ENCODE measurements at places on chromosomes 7 and 10. TPM values are rescaled to one million over a fixed set of nuclear protein-coding genes. Genes with fewer than 3 reads are reported as not detected.

The C10orf95 gene
- 0.44 TPM for total RNA-seq

The NANOS1 gene
- 3.1 TPM for total RNA-seq

DNA sequence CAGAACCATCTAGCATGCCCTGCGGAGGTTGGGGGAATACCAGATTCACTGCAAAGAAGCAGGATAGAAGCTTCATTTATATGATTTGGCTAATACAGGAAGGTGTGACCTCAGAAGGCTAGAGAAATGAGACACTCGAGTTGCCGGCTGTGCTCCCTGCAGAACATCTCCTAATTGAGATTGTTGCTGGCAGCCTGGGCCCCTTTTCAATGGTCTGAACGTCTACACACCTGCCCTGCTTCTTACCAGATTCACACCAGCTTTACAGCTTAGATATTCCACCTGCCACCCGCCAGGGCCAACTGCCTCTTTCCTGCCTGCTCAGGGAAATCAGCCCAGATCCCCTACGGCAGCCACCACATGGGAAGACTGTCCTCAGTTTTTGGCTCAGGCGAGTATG lies 475.3 kb upstream of the AUTS2 start:
- H3K4me1 ChIP-seq = no peaks in the 10 kb centered on the region
- H3K27ac ChIP-seq = no peak overlapping the region
- H3K36me3 ChIP-seq = no peaks in the 10 kb centered on the region
- H3K4me3 ChIP-seq = no peak overlapping the region

DNA sequence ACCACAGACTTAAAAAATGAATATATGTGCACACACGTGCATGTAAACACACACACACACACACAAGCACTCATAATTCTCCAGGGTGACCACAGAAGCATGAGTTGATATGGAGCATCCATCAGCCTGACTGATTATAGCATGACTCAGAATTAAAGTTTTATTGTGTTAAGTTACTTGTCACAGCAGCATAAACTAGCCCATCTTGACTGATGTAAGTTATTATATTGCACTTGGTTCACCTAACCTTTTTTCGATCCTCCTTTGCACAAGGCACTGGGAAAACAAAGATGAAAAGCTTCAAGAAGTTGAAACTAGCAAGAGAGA lies 18.8 kb upstream of the SLC35G1 start:
- no peak overlapping the region for H3K27ac ChIP-seq
- no peaks in the 10 kb centered on the region for H3K4me1 ChIP-seq
- no peaks in the 10 kb centered on the region for H3K36me3 ChIP-seq
- H3K4me3 ChIP-seq = no peak overlapping the region
- no peaks in the 10 kb centered on the region for H3K27me3 ChIP-seq

- H3K36me3 ChIP-seq = no peaks in the 10 kb centered on the region
- no peak overlapping the region for H3K27ac ChIP-seq
- H3K4me1 ChIP-seq = no peaks in the 10 kb centered on the region
- H3K27me3 ChIP-seq = no peaks in the 10 kb centered on the region
Measured at GRCh38 chr10:51063659-51064535, 10.4 kb upstream of the PRKG1 start.

The HOXA7 gene
- total RNA-seq = not detected

The GBX1 gene
- total RNA-seq = not detected

The NOM1 gene
- 29.1 TPM for total RNA-seq

DNA sequence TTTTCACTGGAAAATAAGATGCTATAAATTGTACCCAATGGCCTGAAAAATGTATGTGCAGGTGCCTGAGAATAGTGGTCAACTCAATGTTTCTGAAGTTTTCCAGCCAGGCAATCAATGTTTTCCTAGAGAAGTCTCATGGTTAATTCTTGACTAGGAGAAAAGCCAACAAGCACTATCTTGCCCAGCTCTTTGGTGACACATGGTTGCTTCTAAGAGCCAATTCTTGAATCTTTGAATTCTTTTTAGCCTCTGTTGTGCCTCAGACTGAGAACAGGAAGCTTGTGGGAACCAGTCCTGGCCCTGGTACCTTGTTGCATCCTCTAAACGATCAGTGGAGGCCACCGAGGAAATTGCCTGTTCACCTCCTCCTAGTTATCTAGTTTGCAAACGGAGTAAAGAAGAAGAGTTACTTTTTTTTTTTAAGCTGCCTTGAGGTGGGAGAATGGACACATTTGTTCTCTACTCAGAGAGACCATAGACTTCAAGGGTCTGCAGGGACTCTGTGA lies 144.0 kb upstream of the MKLN1 start:
- DNase-seq = no peak
- H3K4me3 ChIP-seq = no peak overlapping the region
- H3K4me1 ChIP-seq = peaks cover 3% of the 10 kb centered on the region
- H3K27ac ChIP-seq = no peak overlapping the region
- no peaks in the 10 kb centered on the region for H3K36me3 ChIP-seq

The PHYHIPL gene
- total RNA-seq = 0.48 TPM

GRCh38 chr7:134779741-134780065 lies 269 bp downstream of the CALD1 start:
- no peak for DNase-seq
- H3K27ac ChIP-seq = peak overlapping the region; percentile 63
- H3K4me3 ChIP-seq = peak overlapping the region; percentile 48
- no peaks in the 10 kb centered on the region for H3K36me3 ChIP-seq

The TRDMT1 gene
- total RNA-seq = 21.4 TPM

GRCh38 chr7:18939771-18940592 lies 177.5 kb downstream of the TWIST1 start:
- H3K4me1 ChIP-seq = no peaks in the 10 kb centered on the region
- no peaks in the 10 kb centered on the region for H3K36me3 ChIP-seq
- H3K27ac ChIP-seq = no peak overlapping the region
- no peaks in the 10 kb centered on the region for H3K27me3 ChIP-seq
- no peak overlapping the region for H3K4me3 ChIP-seq

The FAM170B gene
- total RNA-seq = not detected

The TSPAN14 gene
- total RNA-seq = 57.9 TPM

The CYP3A4 gene
- total RNA-seq = not detected

DNA sequence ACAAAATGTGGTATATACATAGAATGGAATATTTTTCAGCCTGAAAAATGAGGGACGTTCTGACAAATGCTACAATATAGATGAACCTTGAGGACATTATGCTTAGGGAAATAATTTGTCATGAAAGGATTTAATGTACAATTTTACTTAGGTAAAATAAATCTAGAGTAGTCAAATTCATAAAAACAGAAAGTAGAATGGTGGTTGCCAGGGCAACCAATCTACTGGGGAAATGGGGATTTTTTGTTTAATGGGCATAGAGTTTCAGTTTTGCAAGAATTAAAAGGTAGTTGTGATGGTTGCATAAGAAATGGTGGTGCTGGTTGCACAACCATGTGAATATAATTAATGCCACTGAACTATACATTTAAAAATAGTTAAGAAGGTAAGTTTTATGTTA lies 296.0 kb upstream of the SP4 start:
- no peak overlapping the region for H3K27ac ChIP-seq
- H3K36me3 ChIP-seq = no peaks in the 10 kb centered on the region
- DNase-seq = no peak
- peaks cover 10% of the 10 kb centered on the region for H3K4me1 ChIP-seq
- no peaks in the 10 kb centered on the region for H3K27me3 ChIP-seq
- no peak overlapping the region for H3K4me3 ChIP-seq

The EPHB6 gene
- 19.7 TPM for total RNA-seq

- no peaks in the 10 kb centered on the region for H3K36me3 ChIP-seq
- H3K27me3 ChIP-seq = no peaks in the 10 kb centered on the region
- H3K27ac ChIP-seq = no peak overlapping the region
- H3K4me1 ChIP-seq = no peaks in the 10 kb centered on the region
Measured at GRCh38 chr7:134209322-134210015, 82.3 kb downstream of the LRGUK start.

The NKX2-3 gene
- total RNA-seq = not detected

DNA sequence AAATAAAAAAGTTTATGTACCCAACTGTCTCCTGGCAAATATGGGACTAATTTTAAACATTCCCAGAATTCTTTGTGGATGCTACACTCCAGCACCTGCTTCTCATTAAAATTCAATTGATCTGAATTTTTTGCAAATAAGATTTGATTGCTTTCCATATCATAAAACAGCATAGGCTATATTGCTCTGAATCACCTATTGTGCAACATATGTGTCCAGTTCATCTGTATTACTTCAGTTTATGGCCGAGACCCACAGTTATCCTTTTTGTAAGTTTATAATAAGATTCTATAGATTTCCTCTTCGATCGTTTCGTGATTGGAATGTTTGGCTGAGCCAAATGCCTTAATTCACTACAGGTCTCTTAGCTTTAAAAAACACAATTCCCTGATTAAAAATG lies 351.1 kb downstream of the TFEC start:
- no peaks in the 10 kb centered on the region for H3K36me3 ChIP-seq
- no peak overlapping the region for H3K27ac ChIP-seq
- no peaks in the 10 kb centered on the region for H3K27me3 ChIP-seq
- no peak overlapping the region for H3K4me3 ChIP-seq
